ENCODE measurements at places on chromosomes 5 and 9. TPM values are rescaled to one million over a fixed set of nuclear protein-coding genes. Genes with fewer than 3 reads are reported as not detected.
A peak's percentile ranks its signal among the peaks of the same experiment; 100 is the strongest.

DNA sequence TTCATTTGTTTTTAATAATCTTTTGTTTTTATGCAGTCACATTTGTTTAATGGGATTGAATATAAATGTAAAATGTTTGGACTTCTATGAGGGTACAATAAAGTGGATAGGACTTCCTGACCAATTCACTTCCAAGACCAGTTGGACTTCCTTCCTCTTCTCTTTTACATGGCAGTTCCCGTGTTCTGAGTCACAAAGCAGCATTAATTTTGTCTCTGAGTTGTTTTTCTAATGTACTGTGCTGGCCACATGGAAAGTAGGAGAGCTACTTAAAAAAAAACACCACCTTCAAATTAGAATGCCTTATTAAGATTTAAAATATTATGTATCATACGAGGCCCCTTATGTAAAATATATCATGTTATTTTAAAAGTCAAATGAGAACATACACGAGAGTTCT lies 87.3 kb downstream of the CCDC171 start:
- DNase-seq: peak; percentile 14

DNA sequence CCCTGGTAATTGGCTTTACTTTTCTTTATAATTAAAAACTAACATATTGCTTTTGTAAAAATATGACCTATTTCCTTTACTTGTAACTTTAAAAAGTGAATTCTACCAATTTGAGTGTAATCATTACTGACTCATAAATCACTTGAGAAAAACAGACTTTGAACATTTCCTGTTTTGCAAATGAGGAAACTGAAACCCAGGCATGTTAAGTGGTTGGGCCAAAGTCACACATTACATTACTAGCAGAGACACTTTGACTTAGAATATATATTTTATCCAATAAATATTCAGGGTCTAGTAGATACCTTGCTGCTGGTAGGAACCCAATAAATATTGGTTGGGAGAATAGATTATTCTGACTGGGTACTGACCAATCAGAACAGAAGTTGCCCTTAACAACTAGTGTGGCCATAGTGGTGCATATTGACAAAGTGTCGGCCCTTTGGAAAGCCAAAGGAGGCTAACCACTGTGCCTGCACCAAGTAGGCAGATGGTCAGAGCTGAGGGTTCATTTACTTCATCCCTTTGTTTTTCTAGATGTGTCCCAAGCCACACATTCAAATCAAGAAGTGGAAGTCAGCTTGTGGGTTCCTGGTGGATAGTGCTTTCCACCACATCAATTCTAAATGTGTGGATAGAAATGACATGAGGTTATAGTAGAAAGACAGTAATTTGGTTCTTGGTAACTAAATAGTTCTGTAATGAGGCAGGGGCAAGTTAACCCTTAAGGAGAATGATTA lies 365.1 kb upstream of the RIOK2 start:
- peak; percentile 12 for DNase-seq

DNA sequence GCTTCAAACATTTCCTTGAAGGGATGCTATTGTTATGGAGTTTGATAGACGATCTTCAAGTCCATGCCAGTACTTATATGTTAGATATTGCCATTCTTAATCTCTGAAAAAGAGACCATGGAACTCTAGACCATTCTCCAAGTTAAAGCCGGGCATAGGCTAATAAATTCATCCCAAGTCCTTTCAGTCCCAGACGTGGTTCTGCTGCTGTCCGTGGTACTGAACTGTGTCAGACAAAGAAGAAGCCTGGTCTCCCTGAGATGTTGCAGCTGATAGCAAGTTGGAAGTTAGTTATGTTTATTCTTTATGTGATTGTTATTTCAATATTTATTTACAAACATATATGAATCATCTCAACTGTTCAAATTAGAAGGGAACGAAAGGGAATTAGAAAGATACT lies 158.7 kb downstream of the NMUR2 start:
- peak; percentile 24 for DNase-seq

DNA sequence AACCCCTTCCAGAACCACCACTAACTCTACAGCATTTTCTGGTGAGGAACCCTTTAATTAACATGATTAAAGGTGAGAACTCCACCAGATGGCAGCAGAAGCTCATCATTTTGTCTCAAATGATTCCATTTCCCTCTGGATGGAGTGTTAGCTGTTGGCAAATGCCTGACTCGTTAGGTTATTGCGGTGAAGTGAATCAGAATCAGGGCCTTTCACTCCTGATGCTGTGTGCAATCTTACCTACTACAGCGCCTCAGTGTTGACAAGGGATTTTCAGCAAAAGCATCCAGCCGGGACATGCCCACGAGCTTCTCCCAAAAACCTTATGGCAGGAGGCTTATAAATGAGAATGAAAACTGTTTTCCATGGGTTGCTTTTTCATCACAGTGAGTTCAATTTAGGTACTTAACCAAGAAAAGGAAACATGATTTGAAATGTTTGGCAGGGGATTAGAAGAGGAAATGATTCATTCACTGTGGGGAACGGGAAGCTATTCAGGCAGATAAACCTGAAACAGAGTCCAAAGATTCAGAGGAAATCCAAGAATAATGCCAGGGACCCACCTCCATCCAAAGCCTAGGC lies 48.0 kb upstream of the CAST start:
- DNase-seq: peak; percentile 95

DNA sequence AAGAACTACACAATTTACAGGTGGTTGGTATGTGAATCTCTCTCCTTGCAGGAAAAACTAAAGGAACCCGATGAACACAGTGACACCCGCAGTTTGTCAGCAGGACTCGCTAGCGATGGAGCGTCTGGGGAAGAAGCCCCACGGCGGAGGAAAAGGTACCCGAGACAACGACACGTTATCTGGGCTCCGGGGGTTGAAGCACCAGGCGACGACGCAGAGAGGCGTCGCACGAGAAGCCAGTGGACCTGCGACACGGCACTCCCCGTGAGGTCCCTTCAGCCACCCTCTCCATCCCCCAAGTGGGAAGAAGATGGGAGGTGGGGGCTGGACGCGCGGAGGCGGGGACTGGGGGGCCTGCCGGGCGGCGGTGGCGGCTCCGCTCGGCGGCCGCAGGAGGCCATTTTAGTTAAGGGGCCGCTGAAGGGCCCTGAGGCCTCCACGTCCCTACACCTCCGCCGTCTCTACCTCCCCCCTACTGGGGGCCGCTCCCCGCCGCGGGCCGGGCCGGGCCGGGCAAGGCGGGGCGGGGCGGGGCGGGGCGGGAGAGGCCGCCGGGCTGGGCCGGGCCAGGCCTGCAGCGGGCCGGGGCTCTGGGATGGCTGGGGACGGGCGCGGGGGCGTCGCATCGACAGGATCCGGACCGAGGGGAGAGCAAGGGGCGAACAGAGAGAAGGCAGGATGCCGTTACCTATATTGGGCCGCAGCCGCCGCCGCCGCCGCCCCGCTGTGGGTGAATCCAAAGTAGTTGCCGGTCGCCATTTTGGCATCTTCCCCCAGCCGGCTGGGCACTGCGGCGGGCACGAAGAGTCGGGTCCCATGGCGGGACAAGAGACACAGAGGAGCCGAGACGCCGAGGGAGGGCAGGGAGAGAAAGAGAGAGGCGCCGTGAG lies 754 bp downstream of the ZFR start:
- peak; percentile 21 for DNase-seq

GRCh38 chr9:96566498-96567202 lies 53.0 kb downstream of the CDC14B start:
- DNase-seq: peak; percentile 21

- peak; percentile 37 for DNase-seq
These were observed 48.7 kb upstream of the C5orf58 start for GRCh38 chr5:170183816-170184687.

GRCh38 chr9:125997196-125997823 lies 250.1 kb downstream of the PBX3 start:
- no peak for DNase-seq

- DNase-seq: no peak
These were observed 18.8 kb downstream of the DBH start for GRCh38 chr9:133654736-133655657.

DNA sequence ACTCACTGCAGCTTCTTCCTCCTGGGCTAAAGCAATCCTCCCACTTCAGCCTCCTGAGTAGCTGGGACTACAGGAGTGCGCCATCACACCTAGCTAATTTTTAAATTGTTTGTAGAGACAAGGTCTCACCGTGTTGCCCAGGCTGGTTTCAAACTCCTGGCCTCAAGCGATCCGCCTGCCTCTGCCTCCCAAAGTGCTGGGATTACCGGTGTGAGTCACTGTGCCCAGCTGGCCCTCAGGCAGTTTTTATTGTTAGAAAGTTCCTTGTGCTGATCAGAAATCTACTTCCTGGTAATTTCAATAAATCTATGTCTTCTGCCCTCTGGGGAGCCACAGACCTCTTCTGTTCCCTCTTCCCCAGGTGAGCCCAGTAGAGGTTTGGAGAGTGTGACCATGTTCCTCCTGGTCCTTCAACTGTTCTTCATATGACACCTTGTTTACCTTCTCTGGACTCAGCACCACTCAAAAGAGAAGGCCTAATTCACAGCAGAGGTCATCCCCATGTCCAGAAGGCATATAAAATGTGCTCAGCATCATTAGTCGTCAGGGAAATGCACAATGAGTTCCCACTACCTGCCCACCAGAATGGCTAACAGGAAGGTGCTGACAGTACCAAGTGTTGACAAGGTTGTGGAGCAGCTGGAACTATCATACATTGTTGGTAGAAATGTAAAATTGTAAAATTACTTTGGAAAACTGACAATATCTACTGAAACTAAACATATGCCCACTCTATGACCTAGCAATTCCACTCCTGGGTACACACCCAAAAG lies 10.4 kb downstream of the TMOD1 start:
- peak; percentile 58 for DNase-seq

DNA sequence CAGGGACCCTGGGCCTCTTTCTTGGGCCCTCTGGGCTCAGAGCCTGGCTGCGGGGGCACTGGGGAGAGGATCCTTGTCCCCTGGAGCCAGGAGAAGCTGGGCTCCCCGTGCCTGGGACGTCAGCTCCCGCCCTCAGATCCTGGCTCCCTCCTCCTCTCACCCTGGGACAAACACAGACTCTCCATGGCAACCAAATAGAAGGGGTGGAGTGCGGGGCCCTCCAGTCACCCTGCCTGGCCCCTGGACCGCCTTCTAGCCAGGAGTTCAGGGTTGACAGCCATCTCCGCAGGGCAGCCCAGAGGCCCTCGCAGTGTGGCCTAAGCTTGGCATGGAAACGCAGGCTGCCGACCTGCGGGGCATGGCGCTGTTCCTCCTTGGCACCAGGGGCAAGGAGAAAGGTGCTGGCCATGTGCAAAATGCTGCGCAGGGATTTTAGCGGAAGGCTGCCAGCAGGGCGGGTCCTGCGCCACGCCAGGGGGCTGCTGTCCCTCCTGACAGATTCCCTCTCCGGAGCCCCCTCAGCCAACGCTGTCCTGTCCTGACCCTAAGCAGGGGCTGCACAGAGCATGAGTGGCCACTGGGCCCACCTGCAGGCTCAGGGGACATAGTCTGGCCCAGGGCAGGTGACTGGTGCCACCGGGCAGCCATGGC lies 1.0 kb downstream of the ZDHHC11 start:
- no peak for DNase-seq

- DNase-seq: no peak
These were observed 36.6 kb upstream of the VCAN start for GRCh38 chr5:83434946-83435345.

DNA sequence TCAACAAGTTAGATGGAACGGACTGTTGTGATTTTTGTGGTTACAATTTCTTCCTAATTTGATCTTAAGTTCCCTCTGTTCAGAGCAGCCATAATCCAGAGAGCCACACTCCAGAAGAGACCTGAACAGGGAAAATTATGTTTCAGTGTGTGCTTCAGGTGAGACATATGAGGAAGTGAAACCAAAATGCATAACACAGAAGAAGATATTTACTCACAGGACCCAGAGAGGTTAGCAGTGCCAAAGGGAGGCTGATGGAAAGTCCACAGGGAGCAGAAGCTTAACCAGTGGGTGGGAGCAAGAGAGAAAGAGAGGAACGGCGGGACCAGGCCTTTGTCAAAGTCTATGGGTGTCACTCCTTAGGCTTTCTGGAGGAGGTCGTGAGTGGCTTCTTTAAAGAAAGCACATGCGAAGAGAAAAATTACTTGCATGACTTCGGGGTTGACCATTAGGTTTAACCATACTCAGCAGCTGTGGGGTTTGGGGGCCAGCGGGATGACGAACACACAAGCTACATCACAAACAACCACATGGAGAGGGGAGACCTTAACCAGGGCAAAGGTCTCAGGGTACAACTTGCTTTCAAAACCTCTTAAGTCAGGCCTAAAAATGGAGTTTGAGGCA lies 141.4 kb downstream of the MED10 start:
- no peak for DNase-seq

GRCh38 chr5:115309751-115310370 lies 13.4 kb upstream of the CCDC112 start:
- peak; percentile 65 for DNase-seq

DNA sequence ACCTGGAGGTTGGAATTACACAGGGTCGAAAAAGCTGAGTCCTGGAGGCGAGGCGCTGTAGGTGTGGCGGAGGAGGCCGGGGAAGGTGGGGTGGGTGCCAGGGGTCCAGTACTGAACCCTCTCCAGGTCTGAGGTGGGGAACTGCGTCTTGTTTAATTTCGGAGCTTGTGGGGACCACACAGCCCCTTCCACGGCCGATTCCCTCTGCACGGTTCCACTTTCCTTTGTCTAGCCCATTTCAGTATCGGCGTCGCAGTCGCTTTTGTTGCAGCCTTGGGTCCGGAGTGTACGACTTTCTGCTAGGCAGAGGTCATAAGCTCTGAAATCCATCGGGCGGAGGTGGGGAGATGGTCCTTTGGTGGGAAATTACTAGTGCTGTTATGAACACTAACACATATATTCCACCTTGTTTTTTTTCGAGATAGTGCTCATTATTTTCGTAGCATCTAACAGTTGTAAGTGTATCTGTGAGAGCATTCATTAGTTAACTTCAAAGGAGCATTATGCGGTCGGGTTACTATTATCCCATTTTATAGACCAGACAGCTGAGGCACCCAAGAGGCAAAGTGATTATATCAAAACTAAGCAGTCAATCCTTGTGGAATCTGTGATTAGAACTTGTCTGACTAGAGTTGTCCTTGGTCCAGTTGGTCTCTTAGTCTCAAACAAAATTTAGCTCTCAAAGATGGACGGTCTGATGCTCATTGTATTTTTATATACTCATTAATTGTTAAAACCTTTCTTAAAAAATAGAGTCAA lies 737 bp downstream of the RNF180 start:
- no peak for DNase-seq

DNA sequence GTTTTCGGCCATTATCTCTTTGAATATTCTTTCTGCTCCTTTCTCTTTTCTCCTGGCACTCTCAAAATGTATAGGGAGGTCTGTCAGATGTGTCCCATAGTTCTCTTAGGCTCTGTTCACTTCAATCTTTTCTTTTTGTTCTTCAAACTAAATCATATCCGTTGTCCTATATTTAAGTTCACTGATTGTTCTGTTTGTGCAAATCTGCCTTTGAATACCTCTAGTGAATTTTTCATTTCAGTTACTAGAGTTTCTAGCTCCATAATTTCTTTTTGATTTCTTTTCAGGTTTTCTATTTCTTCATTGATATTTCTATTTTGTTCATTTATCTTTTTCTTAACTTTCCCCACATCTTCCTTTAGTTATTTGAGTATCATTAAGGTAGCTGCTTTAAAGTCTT lies 65.4 kb downstream of the CERT1 start:
- DNase-seq: no peak

The SPINK13 gene
- 1.8 TPM for total RNA-seq

The ANKRA2 gene
- 19.0 TPM for total RNA-seq

The OR13C3 gene
- total RNA-seq: not detected

The SHC3 gene
- 2.1 TPM for total RNA-seq
